Germinal center (tissue), 1 donor: ENCODE measurements at places on chromosomes 6 and 20.

DNA sequence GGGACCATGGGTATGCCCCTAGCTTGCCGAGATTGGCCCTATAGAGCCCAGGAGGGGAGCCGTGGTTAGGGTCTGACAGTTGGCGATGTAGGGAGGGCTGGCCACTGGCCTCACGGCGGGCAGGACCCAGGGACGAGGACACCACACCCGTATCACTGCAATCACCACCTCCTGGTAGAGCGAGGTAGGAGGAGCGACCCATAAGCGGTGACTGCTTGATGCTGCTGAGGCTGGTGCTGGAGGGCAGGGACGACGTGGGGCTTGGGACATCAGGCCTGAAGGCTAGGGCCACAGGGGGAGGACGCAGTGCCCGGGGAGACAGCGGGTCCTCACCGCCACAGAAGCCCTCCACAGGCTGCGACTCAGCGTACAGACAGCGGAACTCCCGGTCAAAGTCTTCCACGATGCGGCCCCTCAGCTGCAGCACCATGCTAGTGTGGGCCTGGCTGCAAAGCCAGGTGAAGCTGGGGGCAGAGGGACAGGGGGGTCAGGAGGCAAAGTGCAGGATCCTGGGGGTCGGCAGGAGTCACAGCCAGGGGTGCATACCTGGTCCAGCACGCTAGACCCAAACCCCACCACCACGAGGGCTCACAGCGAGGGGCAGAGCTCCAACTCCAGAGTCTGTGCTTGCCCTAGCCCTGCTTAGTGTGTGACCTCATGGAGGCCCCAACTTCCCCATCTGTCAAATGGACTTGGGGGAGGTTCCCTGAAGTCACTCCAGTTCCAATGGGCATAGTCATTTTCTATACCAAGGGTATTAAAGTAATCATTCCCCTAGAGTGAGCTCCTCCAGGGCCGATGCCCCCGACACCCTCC, 3.1 kb upstream of the EIF6 start:
- DNase-seq = no peak

DNA sequence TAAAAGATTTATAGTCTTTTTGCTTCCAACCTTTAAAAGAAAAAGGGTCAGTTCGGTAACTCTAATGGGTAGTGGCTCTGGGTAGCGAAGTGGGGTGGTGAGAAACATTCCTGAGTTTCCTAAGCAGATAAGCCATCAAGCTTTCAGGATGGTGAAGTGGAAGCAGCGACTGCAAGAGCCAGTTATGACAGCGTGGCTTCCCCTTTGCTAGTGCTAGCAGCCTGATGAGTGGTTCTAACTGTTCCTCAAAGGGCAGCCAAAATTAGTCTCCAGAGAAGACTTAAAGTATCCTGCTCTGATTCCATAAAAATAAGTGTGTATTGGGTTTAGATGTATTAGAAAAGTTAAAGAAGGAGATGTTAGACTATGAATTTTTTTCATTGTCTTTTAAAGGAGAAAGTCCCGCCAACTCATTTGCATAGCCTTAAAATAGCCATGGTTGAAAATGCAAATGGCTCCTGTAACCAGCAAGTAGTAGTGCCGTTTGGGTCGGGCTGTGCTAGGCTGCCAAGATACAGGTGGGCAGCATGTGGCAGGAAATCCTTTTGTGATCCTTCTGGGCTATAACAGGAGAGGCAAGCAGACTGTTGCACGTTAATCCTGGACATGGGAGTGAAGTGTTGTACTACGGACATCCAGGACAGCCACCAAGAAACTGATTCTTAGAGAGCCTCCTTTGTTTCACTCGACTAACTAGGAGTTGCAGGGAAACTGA, 18.0 kb downstream of the ELOVL2 start:
- peak; percentile 52 for DNase-seq

- no peak for DNase-seq
These were observed 10.2 kb downstream of the NAPB start for GRCh38 chr20:23410916-23411695.

GRCh38 chr6:82144852-82145340, 102.6 kb downstream of the IBTK start:
- DNase-seq = no peak

DNA sequence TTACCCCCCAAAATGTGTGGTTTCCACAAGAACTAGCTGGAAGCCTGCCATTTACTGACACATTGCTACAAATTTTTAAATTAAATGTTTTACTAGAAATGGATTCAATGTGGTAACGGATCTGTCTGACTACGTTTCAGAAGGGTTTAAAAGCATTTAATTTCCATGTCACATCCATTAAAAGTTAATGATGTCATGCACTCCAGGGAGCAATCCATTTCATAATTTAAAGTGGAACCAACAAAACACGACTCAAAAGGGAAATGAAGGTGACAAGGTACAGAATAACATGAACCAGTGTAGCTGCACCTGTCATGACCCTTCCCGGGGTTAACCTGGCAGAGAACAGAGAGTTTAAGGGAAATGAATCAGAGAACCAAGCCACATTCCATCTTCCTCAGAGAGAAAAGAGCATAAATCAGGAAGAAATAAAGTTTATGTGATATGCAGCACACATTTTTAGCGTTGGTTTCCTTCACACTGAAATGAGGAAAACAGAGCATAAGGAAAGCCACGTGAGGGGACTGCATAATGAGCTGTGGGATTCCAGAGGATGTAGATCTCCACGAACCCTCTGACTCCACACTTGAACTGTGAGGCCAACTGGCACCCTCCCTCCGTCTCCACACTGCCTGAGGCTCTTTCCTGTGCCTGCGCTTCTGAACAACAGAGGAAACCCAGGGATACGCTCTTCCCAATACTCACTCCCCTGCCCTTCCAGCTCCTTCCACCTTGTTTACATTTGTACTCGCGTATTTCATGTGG, 170.3 kb upstream of the AHI1 start:
- no peak for DNase-seq

DNA sequence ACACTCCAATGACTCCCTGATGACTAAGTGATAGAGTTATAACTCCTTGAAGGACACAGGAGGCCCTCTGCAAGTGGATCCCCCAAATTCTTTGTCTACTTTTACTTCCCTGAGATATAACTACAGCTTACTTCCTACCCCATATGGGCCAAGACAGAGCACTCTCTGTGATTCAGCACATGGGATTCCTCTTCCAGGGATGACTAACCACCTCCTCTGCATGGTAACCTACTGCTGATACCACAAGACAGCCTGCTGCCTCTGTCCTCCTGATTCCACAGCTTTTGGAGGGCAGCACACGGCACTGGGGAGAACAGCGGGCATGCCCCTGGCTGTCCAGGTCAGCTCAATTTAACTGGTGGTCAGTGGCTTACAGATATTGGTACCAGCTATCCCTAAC, 675.7 kb upstream of the AGPAT4 start:
- DNase-seq = no peak

DNA sequence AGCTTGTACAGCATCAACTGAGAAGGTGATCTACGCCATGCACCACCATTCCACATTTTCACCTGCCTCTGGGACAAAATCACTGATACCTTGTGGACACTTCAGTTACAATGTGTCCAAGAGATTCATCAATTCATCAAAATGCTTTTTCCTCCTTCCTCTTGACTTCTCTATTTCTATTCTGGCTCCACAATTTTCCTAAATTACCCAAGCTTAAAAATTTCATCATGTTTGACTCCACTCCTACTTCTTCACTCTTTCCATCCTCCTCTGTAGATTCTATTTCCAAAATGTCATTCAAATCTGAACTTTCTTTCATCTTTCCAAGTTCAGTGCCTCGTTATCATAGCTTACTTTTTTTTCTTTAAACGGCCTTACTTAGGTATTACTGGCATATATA, 172.2 kb downstream of the BTBD9 start:
- no peak for DNase-seq

- no peak for DNase-seq
These were observed 3.3 kb downstream of the KCNK5 start for GRCh38 chr6:39225946-39226437.

DNA sequence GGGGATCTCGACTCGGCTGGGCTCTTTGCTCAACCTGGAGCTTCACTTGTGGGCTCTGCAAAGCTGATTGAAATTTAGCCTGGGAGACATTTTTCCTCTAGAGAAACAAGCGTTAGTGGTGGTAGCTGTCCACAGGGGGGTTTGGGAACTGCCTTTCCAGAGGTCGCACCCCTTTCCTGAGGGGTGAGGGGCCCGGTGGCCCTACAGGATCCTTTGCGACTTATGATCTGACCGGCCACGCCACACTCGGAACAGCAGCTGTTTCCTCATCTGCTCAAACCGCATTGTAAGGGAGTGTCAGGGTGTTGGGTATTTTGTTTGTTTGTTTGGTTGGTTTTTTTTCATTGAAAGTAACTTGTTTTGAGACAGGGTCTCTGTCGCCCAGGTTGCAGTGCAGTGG, 21.0 kb downstream of the PNLDC1 start:
- no peak for DNase-seq

- peak; percentile 59 for DNase-seq
These were observed 9.7 kb downstream of the NOL7 start for GRCh38 chr6:13624871-13625288.

- DNase-seq = no peak
These were observed 372 bp downstream of the KIAA0408 start for GRCh38 chr6:127458817-127459216.

DNA sequence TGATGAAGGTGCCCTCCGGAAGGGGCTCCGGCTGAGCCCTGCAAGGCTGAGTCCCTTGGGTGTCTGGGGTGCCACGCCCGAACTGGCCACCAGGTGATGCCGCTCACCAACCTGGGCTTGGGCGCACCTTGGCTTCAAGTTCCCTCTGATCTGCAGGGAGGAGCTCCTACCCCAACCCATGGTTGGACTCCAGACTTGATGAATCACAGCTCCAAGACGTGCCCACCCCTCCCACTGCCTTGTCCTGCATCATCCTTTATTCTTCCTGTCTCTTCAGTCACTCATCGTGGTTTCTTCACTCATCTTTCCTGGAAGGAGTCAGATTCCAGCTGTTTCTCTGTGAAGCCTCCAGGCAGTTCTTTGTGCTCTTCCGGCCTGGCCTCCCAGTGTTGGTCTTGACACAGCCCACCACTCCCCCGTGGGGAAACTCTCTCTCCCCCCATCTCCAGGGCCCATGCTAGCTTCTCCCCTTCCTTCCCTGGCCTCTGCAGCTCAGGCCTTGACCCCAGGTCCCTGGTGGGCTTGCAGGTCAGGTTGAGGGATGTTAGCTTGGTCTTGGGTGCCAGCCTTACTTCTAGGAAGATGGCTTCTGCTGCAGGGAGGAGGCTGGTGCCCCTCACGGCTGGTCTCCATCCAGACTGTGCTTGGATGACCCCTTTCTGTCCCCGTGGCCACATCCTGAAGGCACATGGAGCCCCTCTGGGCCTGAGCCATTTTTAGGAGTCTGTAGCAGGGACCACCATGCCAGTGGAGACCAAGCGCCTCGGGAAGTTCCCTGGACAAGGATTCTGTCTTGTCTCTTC, 2.6 kb upstream of the ZBP1 start:
- DNase-seq = peak; percentile 73

DNA sequence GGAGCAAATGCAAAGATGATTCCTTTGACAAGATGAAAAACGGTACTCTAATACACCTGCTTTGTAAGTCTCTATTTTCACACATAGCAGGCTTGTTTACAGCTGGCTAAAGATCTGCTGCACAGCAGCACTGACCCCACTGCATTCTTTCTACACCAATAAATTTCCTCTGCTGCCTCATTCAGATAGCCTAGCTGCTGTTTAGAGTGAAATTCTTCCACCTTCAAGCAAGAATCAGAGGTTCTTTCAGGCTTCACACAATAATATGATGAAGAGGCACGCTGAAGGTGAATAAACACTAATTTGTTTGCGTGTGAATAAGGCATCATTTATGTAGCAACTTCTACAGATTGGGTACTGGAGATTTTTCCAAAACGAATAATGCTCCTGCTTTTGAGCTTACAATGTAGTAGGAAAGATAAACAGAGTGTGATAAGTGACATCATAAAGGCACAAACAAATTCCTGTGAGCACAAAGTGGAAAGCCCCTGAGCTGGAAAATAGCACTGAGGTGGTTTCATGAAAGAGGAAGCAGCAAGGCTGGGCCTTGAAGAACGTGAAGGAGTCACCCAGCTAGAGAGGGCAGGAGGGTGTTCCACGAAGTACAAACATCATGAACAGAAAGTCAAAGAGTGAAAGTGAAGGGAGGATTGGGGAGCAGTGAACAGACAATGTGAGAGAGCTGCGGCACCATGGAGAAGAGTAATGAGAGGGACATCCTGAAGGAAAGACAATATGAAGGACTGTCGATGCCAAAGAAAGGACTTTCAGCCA, 543.4 kb downstream of the CD83 start:
- peak; percentile 66 for DNase-seq

DNA sequence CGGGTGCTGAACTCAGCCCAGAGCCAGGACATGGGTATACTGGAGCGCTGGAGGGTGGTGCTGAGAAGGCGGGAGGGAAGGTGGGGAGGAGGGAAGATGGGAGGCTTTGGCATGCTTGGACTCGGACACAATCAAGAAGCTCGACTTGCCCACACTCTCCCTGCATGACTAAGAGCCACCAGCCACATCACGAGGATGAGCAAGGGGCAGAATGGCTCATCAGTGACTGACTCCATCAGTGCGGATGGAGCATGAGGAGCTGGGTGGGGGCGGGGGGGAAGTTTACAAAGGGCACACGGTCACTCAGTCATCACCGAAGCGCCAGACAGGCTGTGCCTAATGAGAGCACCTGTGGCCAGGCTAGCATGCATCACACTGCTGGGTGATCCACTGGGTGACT, 222.8 kb downstream of the KIF16B start:
- no peak for DNase-seq

DNA sequence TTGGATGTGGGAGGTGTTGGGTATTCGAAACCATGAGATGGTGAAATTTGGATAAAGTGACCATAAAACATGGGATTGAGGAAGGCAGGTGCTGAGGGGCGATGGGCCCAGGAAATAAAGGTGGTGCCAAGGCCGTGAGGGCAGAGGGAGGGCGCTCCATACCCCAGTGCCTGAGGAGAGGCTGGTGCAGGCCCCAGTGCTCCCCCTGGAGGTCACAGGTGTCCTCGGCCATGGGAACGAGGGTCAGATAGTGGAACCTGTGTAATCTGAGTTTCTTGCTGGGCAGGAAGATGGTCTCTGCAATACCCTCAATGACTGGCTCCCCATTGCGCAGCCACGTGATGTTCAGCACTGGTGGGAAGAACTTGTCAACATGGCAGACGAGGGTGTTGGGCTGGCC, 16.2 kb downstream of the HLA-DPB1 start:
- DNase-seq = peak; percentile 74

- no peak for DNase-seq
These were observed 97.3 kb downstream of the PRDM1 start for GRCh38 chr6:106183430-106183829.

DNA sequence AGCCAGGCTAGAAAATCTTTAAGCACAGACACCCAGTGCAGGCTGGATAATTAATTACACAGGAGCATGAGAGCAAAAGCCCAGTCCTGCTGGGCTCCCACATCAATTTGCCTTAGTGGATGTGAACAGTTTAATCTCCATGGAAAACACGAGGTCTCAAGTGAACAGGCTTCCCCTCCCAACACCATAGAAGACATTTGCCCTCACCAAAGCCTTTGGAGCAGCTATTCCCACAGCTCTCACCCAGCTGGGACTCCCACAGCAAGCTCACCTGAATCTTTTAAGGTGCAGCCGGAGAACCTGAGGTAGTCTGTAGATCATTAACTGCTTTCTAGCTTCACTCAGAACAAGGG, 12.0 kb downstream of the TOMM6 start:
- DNase-seq = no peak

- no peak for DNase-seq
These were observed 8.8 kb downstream of the CDKAL1 start for GRCh38 chr6:20542927-20543602.
